ENCODE measurements at places on chromosomes 16 and 17.

GRCh38 chr17:20562587-20562986, 16.9 kb upstream of the CDRT15L2 start:
- no peak for DNase-seq

DNA sequence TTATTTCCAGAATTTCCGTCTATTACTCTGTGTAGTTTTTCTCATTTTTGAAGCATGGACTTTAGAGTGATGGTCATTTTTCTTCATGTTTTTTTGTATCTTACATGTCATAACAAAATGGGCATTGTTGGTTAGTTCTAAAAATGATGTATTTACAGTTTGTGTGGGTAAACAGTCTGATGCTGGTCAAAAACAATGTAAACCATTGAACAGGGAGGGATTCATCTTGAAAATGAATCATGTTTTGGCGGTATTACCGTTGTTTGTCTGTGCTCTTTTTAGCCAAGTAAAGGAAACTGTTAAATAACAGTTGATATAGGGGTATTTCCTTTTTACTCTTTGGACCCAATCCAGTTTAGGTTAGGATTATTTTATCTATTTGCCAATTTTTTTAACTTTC, 315.8 kb downstream of the BCAS3 start:
- no peak for DNase-seq

DNA sequence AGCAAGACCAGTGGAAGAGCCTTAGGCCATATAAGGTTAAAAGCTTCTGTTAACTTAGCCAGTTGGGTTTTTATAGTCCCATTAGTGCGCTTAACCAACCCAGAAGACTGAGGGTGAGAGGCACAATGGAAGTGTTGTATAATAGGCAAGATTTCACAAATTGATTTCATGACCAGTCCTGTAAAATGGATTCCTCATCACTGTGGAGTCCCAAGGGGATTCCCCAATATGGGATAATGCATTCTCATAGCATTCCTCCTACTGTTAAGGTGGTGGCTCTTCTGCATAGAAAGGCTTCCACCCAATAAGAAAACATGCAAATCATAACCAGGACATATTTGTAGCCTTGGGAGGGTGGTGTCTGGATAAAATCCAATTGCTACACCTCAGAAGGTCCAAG, 22.1 kb upstream of the B4GALNT2 start:
- DNase-seq = no peak

GRCh38 chr16:11456741-11457140, 111.5 kb downstream of the RMI2 start:
- DNase-seq = no peak

DNA sequence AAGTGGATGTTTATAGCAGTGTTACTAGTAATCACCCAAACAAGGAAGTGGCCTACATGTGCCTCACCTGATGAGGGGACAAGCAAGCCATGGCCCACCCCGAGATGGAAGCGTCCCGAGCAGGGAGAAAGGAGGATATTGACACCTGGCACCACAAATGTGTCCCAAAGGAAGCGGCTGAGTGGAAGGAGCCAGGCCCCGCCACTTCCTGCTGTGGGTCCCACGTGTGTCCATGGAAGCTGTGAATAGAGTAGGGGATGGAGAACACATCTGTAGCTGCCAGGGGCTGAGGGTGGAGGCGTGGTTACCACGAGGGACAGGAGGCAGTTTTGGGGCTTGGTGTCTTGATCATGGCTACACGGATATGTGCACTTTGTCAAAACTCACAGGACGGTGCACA, 49.2 kb downstream of the KCNJ12 start:
- no peak for DNase-seq

GRCh38 chr16:22941970-22942501, 128.1 kb downstream of the HS3ST2 start:
- no peak for DNase-seq

DNA sequence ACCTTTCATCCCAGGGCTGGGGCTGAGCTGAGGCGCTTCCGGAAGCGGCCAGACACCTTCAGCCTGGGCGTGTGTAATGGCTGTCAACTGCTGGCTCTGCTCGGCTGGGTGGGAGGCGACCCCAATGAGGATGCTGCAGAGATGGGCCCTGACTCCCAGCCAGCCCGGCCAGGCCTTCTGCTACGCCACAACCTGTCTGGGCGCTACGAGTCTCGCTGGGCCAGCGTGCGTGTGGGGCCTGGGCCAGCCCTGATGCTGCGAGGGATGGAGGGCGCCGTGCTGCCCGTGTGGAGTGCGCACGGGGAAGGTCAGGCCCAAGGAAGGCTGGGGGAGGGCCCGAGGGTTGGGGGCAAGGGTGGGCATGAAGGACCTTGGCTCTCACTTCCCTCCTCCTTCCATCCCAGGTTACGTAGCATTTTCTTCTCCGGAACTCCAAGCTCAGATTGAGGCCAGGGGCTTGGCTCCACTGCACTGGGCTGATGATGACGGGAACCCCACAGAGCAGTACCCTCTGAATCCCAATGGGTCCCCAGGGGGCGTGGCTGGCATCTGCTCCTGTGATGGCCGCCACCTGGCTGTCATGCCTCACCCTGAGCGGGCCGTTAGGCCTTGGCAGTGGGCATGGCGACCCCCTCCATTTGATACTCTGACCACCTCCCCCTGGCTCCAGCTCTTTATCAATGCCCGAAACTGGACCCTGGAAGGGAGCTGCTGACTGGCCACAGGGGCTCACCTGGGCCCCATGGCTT, 19.6 kb downstream of the PFAS start:
- no peak for DNase-seq

GRCh38 chr16:67441907-67442306, 11.0 kb downstream of the HSD11B2 start:
- no peak for DNase-seq

DNA sequence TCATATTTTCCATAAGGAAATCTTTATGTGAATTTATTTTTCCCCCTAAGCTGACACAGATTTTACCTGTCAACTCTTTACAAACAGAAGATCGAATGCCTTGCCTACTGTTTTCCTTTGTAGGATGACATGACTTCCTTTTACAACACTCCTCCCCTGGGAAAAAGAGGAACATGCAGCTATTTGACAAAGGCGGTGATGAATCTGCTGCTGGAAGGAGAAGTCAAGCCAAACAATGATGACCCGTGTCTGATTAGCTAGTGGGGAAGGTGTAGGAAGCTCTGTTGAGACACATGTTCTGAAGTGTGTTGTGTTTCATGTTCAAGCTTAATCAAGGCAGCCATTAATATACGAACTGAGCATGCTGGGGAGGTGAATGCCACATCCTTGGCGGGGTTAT, 238.0 kb downstream of the PHKB start:
- no peak for DNase-seq

DNA sequence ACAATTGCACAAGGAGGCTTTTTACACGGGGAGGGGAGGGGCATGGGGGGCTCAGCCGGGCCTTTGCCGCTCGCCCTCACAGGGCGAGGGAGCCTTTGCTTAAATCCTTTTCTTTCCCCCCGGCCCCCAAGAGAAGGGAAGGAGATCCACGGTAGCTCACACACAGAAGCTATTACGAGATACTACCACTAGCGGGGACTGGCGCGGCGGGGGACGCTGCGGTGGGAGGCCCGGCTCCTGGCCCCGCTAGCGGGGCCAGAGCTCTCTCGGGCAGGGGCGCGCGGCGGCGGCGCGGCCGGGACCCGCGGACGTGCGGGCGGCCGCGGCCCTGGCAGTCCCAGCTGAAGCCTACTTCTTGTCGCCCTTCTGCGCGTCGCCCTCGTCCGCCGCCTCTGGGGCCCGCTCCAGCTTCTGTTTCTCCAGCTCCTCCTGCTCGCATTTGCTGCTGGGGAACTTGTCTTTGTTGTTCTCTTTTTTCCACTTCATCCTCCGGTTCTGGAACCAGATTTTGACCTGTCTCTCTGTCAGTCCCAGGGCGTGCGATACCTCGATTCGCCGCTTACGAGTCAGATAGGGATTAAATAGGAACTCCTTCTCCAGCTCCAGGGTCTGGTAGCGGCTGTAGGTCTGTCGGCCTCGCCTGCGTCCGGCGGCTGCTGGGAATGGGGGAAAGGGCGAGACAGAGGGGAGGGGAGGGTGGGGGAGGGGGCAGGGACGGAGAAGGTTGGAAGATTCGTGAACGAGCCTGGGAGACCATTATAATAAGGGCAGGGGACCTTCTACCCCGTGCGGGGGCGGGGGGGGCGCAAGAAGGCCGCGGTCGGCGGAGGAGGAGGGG, 2.0 kb downstream of the HOXB8 start:
- DNase-seq = peak; percentile 74

- no peak for DNase-seq
Observed at GRCh38 chr17:4950075-4950745, 709 bp upstream of the ENO3 start.

DNA sequence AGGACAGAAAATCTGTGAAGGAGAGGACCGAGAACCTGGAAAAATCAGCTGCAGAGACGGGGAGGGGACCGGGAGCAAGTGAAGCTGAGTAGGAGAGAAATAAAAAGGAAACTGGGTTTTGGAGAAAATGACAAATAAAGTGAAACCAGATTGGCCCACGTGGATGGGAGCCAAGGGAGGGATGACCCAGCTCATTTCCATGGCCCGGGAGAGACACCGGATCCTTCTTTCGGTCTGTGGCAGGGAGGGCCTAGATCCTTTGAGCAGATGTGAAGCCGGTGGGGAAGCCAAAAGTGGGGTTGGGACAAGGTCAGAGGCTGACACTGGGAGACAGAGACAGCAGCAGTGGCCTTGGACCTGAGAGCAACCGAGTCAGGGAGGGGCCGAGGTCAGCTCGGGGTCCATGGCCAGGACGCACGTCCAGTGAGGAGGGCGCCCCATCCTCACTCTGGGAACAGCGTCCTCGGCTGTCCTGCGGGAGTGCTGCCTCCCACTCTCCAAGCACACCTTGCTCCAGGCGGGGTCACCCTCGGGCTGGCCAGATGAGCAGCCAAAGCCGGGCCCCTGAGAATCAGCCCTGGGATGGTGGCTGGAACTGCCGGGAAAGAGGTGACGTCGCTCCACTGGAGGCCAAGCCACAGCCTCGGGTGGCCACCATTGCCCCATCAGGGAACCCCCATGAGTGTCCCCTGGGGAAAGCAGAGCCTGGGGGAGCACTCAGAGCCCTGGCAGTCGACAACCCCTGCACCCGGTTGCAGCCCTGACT, 50.8 kb upstream of the CDR2 start:
- DNase-seq = no peak

- DNase-seq = no peak
Observed at GRCh38 chr17:9814337-9814945, 7.4 kb downstream of the GSG1L2 start.

- no peak for DNase-seq
Observed at GRCh38 chr17:77143306-77143705, 2.5 kb downstream of the SEC14L1 start.

DNA sequence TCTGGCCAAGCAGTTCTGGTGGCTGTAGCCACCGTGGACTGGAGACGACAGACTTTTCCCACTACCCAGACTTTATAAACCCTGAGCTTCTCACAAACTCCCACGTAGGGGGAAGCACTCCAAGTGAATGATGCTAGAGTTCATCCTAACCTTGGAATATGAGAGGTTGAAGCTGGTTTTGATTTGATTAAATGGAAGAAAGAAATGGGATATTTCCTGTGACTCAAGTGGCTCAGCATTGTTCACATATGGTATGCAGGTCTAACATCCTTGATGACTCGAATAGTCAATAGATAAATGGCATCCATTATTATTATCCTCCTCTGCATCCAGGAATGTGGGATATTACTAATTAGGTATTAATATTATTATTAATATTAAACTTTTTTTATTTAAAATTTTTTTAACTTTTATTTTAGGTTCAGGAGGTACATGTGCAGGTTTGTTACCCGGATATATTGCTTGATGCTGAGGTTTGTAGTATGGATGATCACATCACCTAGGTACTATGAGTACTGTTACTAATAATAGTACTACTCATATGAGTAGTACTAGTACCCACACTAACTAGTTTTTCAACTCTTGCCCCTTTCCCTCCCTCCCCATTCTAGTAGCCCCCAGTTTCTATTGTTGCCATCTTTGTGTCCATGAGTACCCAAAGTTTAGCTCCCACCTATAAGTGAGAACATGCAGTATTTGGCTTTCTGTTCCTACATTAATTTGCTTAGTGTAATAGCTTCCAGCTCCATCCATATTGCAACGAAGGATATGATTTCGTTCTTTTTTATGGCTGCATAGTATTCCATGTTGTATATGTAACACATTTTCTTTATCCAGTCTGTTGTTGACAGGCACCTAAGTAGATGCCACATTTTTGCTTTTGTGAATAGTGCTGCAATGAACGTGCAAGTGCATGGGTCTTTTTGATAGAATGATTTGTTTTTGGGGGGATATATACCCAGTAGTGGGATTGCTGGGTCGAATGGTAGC, 22.9 kb downstream of the PIK3R6 start:
- no peak for DNase-seq

DNA sequence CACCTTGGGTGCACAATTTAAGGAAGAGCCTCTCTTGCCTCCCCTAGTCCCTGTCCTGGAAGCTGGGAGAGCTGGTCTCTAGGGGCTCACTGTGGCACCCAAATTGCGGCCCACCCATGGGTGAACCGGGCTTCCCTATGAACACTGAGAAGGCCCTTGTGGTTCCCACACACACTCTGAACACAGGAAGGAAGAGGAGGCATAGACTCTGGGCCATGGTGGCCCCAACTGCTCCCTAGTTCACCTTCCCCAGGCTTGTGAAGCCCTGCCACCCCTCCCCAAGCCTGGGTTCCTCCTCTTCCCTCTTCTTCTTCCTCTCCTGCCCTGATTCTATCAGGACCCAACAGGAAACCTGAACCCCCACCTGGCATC, 10.5 kb downstream of the SREBF1 start:
- no peak for DNase-seq

- no peak for DNase-seq
Observed at GRCh38 chr17:63704259-63704576, 4.3 kb upstream of the LIMD2 start.

DNA sequence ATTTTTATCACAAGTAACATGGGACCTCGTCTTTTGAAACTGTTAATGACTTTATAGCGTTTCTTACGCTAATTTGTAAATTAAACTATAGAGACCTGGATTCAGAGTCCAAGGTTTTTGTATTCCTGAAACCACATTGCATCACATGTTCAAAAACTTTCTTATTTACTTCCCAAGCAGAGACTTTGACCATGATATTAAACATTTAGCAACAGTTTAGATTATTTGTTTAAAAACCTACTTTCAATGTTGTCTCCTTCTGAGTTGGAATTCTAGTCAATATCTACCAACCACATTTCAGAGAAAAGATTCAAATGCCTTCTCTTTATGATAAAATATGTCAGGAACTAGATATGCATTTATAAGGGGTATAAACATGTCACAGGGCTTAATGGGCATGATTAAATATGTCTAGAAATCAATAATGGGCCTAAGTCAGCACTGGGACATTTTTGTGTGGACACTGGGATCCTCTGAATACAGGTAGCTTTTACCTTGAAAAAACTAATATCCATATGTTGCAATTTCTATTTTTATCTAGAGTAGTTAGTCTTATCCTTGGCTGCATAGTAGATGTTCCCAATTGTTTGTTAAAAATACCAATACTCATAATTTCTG, 6.3 kb upstream of the APOH start:
- no peak for DNase-seq

GRCh38 chr17:50469671-50470305, 1.1 kb upstream of the CHAD start:
- DNase-seq = no peak
